CD4-positive, alpha-beta T cell treated with Interferon gamma for 1 hour (primary cell): ENCODE measurements at places on chromosomes 12 and 14.

GRCh38 chr12:130552483-130552996 is 163.6 kb downstream of the RIMBP2 start:
- DNase-seq: no peak

DNA sequence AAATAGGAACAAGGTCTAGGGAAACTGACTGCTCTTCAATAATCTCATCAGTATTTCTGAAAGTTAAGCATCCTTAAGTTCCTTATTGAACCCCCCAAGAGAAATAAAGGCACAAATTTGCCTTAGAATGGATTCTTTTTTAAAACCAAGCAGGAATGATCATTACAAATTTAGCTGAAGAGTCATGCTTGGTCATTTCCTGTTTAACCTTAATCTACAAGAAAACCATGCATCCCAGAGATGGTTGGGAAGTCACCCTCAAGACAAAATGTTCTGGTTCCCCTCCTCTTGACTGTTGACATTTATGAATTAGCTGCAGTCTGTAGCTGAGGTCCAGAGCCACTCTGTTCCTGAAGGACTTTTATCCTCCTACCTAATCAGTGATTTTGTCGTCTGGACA is 291.8 kb upstream of the G2E3 start:
- DNase-seq: no peak

GRCh38 chr12:113645183-113645582 is 173.5 kb upstream of the LHX5 start:
- no peak for DNase-seq

- no peak for DNase-seq
Measured at GRCh38 chr12:99596762-99597161, 50.8 kb upstream of the GARIN6 start.

DNA sequence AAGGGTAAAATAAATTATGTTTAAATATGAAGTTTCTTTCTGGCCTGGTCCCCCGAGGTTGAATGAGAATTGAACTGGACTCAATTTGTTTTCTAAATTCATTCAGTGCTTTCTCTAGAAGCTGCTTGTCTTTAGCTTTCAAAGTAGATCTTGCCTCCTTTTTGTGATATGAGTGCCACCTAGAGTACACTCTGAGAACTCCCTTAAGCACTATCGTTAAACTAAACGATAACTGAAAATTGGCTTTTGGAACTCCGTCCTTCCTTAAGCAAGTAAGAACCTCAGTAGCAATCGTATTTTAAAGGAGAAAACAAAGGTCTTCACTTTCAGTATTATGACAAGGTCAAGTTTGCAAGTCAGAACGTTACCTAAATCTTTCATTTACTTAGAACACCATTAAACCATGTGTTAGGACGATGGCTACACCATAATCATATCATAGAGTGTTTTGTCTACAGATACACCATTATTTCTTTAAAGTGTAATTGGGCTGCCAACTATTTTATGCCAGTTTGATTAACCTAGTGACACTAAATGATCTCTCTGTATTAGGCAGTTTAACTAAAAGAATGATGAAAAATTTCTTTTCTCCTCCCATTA is 364.8 kb downstream of the SNAPC1 start:
- DNase-seq: no peak

DNA sequence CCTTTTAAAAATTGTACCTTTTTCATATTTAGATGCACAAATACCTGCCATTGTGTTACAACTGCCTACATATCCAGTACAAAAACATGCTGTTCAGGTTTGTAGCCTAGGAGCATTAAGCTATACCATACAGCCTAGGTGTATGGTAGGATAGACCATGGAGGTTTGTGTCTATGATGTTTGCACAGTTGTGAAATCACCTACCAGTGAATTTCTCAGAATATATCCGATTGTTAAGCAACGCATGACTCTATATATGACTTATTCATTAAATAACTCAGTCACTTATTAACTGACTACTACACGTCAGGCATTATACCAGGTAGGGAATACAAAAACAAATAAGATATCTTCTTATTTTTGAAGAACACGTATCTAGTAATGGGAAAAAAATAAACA is 26.2 kb upstream of the ETNK1 start:
- no peak for DNase-seq

GRCh38 chr14:57962325-57963035 is 96.6 kb upstream of the SLC35F4 start:
- DNase-seq: no peak

- no peak for DNase-seq
Measured at GRCh38 chr14:98437113-98437512, 834.9 kb downstream of the BCL11B start.

GRCh38 chr14:100765991-100766390 is 39.3 kb downstream of the DLK1 start:
- no peak for DNase-seq

DNA sequence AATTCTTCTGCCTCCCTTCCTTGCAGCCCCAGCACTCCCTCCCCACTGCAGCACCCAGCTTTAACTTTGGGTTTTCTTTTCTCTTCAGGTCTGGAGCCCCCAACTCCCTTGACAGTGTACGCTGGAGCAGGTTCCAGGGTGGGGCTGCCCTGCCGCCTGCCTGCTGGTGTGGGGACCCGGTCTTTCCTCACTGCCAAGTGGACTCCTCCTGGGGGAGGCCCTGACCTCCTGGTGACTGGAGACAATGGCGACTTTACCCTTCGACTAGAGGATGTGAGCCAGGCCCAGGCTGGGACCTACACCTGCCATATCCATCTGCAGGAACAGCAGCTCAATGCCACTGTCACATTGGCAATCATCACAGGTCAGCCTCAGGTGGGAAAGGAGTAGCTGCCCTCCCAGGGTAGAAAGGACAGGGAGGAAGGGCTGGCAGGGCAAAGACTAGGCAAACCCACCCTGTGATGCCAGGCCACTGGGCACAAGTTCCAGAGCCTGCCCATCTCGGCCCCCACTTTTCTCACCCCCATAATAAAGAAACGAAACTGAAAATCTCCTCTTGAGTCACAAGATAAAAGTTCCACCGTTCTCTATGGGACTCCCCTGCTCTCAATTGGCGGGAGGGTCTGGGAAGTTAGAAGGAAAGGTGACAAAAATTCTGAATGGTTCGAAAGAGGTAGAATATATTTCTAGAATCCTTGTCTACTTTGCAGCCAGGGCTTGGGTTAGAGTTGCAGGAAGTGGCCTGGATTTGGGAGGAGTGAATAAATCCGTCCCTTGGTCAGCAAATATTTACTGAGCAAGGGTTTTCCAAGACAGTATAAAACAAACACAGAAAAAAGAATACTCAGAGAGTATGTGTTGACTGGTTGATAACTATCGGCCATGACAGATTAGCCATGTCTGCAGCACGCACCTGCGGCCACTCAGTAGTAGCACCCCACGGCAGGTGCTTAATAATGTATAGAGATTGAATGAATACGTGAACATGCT is 3.2 kb downstream of the LAG3 start:
- DNase-seq: no peak

GRCh38 chr12:6288235-6288634 is 22.2 kb upstream of the PLEKHG6 start:
- no peak for DNase-seq

DNA sequence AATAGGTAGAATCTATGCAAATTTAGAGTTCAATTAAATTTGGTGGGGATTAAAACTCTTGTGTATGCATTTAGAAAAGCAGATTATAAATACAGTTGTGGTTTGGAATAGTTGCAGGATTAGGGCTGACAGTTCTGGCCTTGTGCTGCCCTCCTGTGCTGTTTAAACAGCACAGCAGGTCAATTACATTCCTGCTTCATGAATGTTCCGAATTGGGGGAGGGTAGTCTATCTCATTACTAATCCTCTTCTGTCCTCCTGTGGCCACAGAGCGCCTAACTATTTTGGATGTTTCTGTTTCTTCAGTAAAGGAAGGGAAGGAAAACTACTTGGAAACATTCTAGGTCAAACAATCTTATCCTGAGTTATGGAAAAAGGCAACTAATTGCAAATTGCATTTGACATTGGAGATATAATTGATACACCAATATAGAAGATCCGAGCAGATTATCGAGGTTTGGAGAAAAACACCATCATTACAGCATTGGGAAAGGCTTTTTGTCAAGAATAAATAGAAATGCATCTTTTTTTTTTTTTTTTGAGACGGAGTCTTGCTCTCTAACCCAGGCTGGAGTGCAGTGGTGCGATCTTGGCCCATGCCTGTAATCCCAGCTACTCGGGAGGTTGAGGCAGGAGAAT is 8.7 kb upstream of the GPR19 start:
- peak; percentile 56 for DNase-seq

- DNase-seq: no peak
Measured at GRCh38 chr14:102711207-102711606, 66.0 kb upstream of the TRAF3 start.

GRCh38 chr12:123997033-123997822 is 24.2 kb downstream of the ZNF664 start:
- DNase-seq: no peak

GRCh38 chr12:30959778-30960177 is 33.2 kb downstream of the TSPAN11 start:
- no peak for DNase-seq

- DNase-seq: no peak
Measured at GRCh38 chr12:124792961-124793441, 70.7 kb downstream of the SCARB1 start.

DNA sequence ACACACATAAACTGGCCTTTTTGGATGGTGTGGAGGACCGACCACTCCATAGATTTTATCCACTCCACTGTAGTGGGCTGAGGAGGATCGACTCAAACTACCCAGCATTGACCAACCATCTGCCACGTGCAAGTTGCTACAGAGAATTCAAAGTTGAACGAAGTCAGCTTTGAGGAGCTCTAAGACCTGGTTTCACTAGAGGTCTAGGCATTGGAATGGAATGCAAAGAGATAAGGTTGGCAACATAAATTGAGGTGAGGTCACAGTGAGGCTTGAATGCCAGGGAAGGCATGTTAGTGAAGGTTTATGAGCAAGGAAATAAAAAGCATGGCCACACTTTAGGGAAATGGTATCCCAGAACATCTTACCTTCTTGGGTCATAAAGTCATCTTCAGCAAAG is 14.5 kb downstream of the VWF start:
- no peak for DNase-seq

- DNase-seq: no peak
Measured at GRCh38 chr14:79011091-79011919, 841.1 kb downstream of the NRXN3 start.

GRCh38 chr12:31000751-31001150 is 72.9 kb upstream of the DDX11 start:
- DNase-seq: no peak

GRCh38 chr12:68667896-68668295 is 18.9 kb upstream of the NUP107 start:
- no peak for DNase-seq

DNA sequence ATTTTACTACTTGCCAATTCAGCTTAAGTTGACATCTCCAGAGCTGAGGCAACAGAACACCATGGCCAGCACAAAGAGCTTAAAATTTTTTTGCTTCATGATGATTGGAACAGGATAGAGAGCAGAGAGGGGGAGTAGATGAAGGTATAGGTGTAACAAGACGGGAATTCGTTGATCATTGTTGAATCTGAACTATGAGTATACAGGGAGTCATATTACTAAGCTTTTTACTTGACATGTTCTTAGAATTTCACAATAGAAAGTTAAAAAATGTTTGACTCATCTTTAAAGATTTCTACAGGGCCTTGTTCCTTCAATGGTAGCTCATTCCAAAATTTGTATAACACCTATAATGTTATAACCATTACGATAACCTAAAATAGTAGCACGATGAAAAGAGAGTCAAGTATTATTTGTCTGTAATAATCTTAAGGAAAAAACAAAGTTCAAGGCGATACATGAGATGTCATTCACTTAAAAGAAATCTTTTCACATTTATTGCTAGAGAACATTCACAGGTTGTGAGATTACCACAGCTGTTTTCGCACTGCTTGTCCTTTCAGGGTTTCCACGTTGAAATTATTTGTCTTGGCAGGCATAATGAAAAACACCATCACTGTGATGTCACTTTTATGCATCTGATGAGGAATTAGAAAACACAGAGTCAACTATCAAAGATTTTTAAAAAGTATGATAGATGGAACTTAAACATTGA is 33.9 kb downstream of the SPX start:
- DNase-seq: no peak

DNA sequence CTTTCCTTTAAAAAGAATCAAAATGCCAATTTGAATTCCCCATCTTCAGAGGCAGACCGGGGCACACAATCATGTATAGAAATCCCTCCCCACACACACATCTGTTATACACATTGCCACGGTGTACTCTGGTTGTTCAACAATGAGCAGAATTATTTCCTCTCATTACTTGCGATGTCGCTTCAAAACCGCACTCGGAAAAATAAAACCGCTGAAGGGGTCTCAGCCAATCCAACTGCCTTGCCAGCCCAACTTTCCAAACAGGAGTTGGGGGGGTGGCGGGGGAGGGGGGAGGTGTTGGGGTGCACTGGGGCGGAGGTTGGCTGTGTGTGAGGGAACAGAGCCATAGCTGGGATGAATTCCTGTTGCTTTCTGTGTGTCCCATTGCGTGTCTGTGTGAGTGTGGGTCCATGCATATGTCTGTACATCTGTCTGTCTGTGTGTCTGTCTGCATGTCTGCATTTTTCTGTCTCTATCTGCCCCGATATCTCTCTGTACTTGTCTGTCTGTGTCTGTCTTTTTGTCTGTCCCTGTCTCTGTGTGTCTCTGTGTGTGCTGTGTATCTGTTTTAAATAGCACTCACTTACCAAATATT is 163.6 kb upstream of the TBX3 start:
- DNase-seq: no peak

- DNase-seq: no peak
Measured at GRCh38 chr14:21543521-21543960, 17.4 kb upstream of the SALL2 start.

GRCh38 chr12:120835304-120835612 is 68.9 kb downstream of the SPPL3 start:
- DNase-seq: no peak

GRCh38 chr12:27015730-27016076 is 1.5 kb upstream of the TM7SF3 start:
- DNase-seq: no peak

DNA sequence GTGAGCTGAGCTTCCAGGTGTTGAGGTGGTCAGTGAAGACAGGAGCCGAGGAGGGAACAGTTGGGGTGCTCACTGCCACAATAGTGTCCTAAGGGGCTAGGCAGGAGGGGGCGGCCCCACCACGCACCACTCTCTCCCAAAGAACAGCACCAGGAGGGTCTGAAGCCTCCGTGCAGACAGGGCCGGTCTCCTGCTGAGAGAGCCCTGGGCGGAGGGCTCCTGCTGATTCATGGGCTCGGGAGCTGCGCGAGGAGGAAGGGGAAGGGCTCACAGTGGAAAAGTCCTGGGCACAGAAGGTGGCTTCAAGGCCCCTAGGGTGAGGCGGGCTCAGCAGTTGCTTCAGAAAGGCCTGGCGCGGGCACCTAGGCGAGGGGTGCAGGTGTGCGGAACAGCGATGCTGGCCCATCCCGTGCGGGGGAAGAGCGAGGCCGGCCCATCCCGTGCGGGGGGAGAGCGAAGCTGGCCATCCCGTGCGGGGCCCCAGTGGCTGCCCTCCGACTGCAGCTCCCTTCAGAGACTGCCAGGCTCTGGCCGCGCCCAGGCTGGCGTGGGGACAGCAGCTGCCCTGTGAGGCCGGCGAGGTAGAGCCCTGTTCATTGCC is 176.7 kb downstream of the ADGRD1 start:
- no peak for DNase-seq

- DNase-seq: no peak
Measured at GRCh38 chr14:60622210-60622916, 26.9 kb downstream of the SIX1 start.
